BJ (cell line): ENCODE measurements at places on chromosomes 16 and 17.

GRCh38 chr17:21202512-21202911 lies 11.4 kb downstream of the TMEM11 start:
- no peak for DNase-seq

- DNase-seq = no peak
Measured at GRCh38 chr17:48552466-48553189, 7.7 kb upstream of the HOXB2 start.

- no peak for DNase-seq
Measured at GRCh38 chr16:63983401-63983800, 1138.5 kb downstream of the CDH11 start.

GRCh38 chr17:65097110-65097509 lies 40.1 kb upstream of the RGS9 start:
- DNase-seq = no peak

DNA sequence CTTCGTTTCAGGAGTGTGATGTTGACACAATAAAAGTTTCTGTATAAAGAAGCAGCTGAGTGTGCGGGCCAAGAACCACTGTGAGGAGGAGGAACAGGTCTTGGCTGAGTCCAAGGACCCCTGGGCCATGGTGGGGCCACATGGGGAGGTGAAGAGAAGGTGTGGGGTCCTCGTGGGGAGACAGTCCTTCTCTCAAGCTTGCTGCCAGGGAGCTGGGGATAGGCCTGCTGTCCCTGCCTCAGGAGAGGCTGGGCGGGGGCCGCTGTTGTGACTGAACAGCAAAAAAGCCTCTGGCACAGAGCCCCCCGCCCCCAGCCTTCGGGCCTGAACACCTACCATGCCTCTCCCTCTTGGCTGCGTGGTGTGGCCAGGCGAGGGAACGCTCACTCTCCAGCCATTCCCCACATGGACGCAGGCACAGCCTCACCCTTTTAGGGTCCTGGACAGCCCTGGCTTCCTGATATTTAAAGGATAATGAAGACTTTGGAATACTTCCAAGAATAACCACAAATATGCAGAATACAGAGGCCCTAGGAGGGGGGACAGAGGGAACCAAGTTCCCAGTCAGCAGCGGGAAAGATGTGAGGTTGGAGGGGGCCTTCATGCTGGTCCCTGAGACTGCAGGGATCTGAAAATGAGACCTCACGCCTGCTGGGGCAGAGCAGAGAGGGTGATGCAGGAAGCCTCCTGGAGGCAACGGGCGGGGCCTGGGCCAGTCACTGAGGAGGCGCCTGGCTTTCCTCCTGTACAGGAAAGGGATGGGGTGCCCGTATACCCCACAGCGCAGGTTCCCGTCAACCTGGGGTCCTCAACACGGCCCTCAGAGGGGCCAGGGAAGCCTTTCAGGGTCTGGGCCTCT lies 100.0 kb upstream of the CREBBP start:
- peak; percentile 51 for DNase-seq

GRCh38 chr16:21611556-21612384 lies 12.4 kb downstream of the METTL9 start:
- DNase-seq = no peak

GRCh38 chr16:88533381-88533917 lies 36.8 kb upstream of the ZC3H18 start:
- no peak for DNase-seq

DNA sequence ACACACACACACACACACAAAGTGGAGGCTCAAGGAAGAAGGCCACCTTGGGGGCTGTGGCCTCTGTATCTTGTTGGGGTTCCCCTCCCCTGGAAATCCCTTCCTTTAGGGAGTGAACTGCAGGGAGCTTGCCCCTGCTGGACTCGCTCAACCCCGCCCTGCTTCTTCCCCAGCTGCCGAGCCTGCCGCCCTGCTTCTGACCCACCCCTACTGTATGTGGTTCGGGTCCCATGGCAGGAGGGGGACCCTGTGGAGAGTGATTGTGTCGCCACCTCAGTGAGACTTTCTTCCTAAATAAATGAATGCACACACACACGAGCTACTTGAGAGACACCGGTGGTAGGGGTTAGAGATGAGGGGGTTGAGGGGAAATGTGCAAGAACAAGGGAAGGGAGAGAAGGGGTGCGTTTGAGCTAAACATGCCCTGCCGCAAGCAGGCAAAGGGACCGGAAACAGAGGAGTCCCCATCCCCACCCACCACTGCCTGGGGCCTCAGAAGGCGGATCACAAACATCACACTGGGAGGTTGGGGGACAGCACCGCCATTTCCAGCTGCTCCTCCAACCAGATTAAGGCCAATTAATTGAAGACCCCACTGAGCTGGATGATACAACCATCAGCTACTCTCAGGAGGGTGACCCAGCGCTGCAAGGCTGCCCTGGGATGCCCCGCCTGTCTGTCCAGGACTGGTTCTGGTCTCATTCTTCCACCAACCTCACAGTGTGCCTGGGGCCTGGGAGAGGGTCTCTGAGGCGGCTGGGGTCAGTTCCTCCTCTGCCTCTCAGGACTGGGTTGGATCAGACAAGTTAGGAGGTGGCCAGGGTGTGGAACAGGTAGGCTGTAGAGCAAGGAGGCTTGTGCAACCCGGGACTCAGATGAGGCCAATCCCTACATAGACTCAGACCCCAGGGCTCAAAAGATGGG lies 98.9 kb downstream of the SDK2 start:
- DNase-seq = no peak

DNA sequence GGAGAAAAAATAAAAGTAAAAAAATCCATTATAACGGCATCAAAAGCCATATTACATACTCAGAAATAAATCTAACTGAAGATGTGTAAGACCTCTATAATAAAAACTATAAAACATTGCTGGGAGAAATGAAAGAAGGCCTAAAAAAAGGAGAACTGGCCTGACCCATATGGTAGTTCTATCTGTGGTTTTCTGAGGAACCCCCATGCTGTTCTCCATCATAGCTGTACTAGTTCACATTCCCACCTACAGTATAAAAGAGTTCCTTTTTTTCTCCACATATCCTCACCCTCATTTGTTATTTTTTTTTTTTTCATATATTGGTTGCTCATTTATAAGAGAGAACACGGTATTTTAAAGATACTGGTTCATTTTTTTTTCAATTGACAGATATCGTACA lies 191.8 kb downstream of the STX8 start:
- no peak for DNase-seq

DNA sequence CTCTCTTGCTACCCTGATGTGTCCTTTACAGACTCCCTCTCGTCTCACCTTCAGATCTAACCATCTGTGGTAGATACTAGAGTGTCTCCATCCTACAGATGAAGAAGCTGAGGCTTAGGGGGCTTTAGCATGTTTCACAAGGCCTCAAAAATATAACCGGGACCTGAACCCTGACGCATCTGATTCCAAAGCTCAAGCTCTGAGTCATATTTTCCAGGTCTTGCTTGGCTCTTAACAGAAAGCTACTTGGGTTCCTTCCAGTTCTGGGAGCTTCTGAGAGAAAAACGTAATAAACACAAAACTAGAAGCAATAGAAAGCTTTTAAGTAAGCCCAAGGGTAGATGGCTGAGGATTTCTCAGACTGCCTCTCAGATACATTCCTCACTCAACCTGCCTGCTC lies 224.3 kb upstream of the EEF2KMT start:
- DNase-seq = no peak

GRCh38 chr16:65601781-65602180 lies 479.9 kb upstream of the CDH11 start:
- DNase-seq = no peak

DNA sequence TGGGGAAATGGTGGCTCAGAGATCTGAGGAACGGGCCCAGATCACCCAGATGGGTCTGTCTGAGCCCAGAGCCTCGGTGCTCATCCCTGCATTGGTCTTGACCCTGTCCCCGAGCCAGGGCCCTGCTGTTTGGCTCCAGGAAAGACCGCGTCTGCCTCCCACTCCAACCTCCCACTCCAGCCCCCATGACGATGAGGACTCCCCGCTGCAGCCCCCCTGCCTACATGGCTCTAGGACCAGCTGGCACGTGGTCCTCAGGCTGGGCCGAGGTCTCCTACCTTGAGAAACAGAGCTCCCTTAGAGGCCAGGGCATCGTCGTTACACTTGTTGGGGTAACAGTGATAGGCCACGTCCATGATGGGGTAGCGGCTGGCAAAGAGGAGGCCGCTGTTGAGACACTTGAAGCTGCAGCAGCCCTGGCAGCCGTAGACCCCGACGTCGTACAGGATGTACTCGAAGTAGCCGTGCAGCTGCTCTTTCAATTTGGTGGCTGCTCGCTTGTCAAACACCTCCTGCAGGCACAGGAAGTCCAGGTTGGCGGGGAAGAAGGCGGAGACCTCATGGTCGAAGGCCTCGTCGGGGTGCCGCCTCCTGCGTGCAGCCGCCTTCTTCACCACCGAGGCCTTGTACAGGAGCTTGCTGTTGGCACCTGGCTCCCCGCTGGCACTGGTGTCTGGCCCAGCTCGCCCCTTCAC lies 59.9 kb downstream of the PRMT7 start:
- no peak for DNase-seq
